Activated CD4-positive, alpha-beta T cell treated with anti-CD3 and anti-CD28 coated beads for 36 hours (primary cell): ENCODE measurements at places on chromosomes 2 and 18.
A peak's percentile ranks its signal among the peaks of the same experiment; 100 is the strongest.

DNA sequence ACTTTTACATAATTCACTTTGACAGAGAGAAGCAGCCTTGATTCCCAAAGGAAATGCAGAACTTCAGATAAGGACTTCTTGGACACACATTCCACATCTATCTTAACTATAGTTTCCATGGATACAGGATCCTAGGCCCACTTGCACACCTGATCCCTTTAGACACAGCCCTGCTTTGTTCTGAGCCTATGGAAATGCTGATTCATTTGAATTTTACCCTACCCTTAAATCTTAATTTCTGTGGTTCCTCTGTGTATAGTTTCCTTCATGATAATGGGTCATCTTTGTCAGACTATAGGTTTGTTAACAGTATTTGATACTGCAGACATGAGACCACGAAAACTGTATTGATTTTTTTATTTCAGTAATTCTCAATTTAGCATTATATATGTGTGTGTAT, 77.4 kb downstream of the ACTR3 start:
- no peak for DNase-seq

DNA sequence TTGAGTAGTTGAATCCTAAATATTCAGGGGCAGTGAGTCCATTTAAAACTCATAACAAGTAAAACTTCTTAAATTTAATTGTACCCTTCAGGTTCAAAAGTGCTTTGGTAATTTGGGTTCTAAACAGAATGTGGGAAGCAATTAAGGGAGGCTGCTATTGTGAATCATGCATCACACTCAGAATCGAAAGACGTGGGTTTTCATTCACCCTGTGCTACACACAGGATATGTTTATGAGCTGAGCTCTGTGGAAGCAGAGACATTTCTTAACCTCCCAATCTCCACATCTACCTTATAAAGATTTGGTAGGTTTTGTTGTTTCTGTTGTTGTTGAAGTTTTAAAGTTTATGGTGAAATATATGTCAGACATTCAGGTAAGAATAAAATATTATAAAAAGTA, 633.4 kb downstream of the DPP10 start:
- DNase-seq = no peak

GRCh38 chr2:73700661-73701447, 36.3 kb downstream of the TPRKB start:
- no peak for DNase-seq

- DNase-seq = no peak
Measured at GRCh38 chr18:33900638-33901037, 322.6 kb downstream of the ASXL3 start.

DNA sequence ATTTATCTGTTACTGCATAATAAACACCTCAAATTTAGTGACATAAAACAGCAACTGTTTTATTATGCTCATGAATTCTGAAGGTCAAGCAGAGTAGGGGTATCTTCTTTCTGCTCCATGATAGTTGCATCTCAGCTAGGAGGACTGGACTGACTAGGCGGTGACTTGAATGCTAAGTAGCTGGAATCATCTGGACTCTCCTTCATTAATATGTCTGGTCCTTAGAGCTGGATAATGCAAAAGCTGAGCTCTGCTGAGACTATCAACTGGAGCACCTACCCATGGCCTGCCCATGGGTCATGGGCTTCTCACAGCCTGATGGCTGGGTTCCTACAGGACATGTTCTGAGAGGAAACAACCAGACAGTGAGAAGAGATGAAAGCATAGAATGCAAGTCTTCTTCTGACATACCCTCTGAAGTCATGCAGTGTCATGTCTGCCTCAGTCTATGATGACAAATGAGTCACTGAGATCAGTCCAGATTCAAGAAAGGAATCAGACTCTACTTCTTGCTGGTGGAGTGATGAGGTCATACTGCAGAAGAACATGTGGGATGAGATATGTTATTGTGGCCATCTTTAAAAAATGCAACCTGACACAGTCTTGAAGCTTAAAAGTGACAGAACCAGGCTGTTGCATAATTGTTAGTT, 174.2 kb upstream of the OSR1 start:
- DNase-seq = no peak

GRCh38 chr2:55839182-55839819, 84.3 kb downstream of the EFEMP1 start:
- DNase-seq = no peak

- DNase-seq = no peak
Measured at GRCh38 chr2:52264911-52265310, 1233.0 kb upstream of the NRXN1 start.

GRCh38 chr2:186031229-186031628, 292.6 kb downstream of the FSIP2 start:
- no peak for DNase-seq

DNA sequence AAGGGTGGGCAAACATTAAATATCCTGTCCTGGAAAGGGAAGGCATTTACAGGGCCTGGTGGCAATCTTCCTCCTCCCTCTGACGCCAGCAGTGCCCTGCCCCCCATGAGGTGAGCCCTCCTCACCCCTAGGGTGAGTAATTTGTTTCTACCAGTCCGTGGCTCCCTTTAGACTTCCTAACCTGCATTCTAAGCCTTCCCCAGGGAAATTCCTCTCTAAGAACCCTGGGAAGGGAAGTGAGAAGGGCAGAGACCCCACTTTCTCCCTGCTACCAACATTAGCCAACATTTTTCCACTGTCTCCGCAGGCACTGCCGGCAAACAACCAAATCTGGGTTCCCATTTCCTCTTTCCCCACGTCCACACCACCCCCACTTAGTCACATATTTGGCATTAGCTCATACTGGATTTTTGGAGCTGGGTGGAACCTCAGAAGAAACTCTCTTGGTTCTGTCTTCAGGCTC, 69.3 kb downstream of the NRP2 start:
- no peak for DNase-seq

DNA sequence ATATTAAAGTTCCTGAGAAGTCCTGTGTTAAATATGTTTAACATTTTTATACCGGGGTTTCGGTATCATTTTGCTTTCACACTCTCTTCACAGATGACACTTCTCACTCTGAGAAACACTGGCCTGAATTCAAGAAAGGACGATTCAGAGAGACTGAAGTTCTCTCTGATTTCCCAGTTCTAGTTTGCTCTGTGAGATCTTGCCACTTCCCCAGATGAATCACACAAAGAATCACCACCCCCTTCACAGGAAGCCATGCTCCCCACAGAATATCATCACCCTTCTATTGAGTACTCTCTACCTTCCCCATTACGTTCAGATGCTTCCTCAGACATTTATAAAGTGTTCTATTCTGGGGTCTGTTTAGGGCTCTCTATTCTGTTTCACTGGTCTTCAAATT, 16.1 kb upstream of the CD207 start:
- DNase-seq = peak; percentile 59

DNA sequence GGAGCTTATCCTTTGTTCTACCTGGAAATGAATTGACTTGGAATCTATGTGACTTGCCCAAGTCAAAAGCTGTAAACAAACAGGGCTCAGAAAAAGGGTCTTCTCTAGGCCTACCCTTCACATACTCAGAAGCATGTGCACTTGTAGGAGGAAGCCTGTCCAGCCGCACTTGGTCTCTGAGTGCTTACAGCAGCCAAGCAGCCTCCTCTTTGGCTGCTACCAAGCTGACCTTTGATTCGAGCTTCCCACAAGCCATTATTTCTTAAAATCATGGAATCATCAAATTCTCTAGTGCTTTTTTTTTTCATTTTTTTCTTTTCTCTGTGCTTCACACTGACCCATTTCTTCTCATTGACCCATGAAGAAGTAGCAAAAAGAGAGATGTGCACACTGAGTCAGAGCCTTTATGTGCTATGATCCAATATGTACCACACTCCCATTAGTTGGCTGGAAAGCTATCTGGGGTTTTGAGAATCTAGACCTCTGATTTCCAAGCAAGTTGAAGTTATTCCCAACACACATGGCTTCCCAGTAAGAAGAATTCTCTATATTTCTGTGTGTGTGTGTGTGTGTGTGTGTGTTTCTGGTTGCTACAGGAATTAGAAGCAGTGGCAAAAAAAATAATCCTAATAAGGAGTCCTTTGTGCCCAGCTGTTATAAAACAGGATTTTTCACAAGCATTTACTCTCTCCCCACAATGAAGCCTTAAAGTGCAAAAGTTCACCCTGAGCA, 550.3 kb upstream of the TNP1 start:
- no peak for DNase-seq

GRCh38 chr18:4130734-4131719, 324.1 kb downstream of the DLGAP1 start:
- no peak for DNase-seq

- no peak for DNase-seq
Measured at GRCh38 chr2:180999274-180999964, 19.0 kb downstream of the UBE2E3 start.

- DNase-seq = no peak
Measured at GRCh38 chr2:234334151-234334550, 162.7 kb downstream of the ARL4C start.

DNA sequence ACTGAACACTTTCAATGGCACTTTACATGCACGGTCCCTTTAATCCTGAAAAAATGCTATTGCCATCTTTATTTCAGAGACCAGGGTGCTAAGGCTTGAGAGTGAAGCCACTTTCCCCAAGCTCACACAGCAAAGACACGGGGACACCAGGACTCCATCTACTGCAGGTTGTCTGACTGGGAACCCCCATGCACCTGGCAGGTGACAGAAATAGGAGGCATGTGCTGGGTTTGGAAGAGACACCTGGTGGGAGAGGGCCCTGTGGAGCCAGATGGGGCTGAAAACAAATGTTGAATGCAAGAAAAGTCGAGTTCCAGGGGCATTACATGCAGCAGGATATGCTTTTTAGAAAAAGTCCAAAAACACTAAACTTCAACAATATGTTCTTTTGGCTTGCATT, 5.2 kb upstream of the EHD3 start:
- DNase-seq = no peak

DNA sequence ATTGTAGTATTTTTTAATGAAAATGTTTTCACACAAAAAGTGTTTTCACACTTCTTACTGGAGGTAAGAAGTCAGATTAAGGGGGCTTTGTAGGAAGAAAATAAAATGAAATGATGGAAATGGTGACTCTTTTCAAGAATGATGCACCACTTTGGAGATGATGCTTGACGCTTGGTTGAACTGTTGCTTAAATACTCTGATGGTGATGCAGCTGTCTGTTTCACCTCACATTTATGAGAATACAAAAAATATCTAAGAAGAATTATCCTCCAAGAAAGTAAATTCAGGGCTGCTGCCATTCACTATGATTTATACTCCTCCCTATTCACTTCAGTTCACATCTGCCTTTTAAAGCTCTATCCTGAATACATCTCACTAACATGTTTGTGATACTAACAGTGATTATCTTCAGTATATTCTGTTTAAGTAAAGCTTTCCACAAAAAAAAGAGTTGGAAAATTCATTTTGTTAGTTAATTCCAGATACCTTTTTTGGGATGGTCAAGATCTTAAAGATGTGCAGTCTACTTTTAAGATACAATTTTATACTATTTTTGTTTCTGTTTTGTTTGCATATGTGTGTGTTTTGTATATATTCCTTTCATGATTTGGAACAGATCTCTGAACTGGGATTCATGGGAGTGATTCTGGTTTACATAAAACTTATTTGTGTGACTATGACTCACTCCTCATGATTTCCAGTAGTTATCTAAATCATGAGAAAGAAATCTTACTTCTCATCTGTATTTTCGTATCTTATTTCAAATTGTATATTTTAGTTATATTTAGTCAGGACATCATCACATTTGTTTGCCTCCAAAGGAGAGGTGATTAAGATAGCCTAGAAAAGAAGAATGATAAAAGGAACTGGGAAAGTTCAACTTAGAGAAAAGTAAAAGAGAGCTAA, 53.1 kb downstream of the SLC39A10 start:
- no peak for DNase-seq

DNA sequence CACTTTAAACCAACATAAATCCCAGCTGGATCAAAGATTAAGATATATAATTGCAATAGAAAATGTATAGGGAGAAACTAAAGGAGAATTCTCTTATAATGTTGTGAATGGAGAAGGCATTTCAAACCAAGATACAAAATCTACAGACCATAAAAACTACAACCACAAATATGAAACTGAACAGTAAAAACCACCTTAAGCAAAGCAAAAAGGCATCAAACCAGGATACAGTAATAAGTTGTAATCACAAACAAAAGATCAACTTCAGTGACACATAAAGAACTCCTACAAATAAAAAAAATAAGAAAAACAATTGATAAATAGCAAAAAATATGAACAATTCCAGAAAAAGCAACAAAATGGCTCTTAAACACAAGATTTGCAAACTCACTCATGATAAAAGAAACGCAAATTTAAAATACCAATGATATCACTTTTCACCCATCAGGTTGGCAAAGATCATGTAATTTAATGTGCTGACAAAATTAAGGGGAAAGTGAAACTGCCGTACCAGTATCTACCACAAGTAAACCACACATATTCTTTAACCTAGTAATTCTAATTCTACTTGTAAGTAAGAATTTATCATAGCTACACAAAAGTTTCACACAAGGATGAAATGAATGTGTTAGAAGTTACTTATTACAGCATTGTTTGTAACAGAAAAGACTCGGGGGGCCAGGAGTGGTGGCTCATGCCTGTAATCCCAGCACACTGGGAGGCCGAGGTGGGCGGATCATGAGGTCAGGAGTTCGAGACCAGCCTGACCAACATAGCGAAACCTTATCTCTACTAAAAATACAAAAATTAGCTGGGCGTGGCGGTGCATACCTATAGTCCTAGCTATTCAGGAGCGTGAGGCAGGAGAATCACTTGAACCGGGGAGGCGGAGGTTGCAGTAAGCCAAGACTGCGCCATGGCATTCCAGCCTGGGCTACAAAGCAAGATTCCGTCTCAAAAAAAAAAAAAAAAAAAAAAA, 101.9 kb downstream of the USP34 start:
- DNase-seq = peak; percentile 38

GRCh38 chr18:67411116-67411515, 105.4 kb downstream of the DSEL start:
- no peak for DNase-seq

- no peak for DNase-seq
Measured at GRCh38 chr2:143345887-143346787, 216.9 kb downstream of the ARHGAP15 start.

DNA sequence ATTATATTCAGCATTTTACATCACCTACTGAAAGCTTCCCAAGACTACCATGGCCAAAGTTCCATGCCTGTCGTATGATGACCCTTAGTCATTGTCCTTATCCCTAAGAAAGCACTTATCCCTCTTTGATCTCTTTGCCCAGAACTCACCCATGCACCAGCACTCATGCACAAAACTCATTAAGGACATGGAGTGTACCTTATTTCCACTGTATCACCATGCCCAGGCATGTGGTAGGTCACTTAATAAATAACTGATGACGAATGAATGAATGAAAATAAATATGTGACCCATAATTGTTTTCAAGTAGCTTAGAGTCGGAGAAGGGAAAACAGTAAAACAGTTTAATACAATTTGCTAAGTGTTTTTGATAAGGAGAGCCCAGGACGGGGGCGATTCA, 220.1 kb downstream of the IKZF2 start:
- DNase-seq = no peak

GRCh38 chr2:119249855-119250717, 26.5 kb downstream of the STEAP3 start:
- no peak for DNase-seq

DNA sequence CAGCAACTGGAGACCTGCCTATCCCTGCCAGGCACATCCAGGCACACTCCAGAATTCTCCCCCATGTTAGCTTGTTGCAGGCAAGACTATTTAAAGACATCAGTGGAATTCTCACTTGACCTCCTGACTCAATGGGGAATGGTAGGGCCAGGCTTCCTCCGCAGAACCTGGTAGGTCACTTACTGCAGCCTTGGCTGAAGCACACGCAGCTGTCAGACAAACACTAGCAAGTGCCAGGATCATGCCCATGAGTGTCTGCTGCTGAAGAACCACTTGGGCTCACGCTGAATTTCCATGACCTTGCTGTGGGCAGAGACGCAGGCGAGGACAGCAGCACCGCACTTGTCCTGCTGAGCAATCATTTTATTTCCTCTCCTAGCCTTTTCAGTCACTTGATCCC, 3.2 kb downstream of the LRRC30 start:
- DNase-seq = no peak
